ENCODE measurements at places on chromosomes 5 and 9.

GRCh38 chr5:41517909-41518308 lies 7.5 kb upstream of the PLCXD3 start:
- no peak for DNase-seq

DNA sequence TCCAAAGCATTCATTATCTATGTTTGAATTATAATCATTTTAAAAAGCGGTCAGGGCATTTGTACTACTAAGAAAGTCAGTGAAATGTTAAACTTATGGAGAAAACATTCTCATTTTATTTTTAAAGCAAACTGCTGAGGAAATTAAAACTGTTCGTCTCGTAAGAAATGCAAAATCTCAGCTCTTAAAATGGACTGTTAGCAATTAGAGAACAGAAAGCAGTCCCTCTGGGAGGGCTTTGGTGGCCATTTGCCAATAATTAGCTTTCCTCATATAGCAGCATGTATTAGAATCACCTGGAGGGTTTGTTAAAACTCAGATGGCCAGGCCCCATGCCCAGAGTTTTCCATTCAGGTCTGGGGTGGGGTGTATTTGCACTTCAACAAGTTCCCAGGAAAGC lies 120.7 kb upstream of the RASEF start:
- DNase-seq = no peak

DNA sequence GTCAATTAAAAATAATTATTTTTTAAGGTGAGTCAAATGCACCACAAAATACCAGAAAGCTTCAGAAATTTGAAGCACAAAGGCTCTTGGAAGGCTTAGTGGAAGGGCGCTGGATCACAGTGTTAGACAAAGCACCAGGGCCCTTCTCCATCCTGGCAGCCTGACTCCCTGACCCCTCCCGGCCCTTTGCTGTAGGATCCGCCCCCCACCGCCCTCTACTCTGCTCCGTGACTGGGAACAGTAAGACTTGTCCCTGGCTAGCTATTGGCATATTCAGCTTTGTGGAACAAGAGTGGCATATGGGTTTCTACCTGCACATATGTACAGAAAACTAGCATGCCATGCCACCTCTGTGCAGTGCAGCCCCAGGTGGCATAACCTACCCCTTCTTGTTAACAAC lies 222.1 kb downstream of the SYK start:
- DNase-seq = no peak

DNA sequence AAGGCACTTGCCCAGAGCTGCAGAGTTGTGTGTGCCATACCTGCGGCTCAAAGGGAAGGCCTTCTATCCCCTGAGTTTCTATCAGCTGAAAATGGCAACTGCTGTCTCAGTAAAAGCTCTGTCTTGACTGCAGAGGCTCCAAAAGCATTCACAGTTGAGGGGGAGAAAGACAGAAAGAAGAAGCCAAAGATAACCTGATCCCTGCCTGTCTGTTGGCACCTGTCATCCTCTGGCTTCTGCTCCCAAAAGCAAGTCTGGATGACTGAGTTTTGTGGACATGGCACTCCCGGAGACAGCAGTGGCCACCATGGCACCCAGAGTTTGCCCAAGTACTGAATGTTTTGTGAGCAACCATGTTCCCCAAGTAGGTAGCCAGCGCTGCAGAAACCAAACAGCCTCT lies 176.6 kb downstream of the NR3C1 start:
- no peak for DNase-seq

DNA sequence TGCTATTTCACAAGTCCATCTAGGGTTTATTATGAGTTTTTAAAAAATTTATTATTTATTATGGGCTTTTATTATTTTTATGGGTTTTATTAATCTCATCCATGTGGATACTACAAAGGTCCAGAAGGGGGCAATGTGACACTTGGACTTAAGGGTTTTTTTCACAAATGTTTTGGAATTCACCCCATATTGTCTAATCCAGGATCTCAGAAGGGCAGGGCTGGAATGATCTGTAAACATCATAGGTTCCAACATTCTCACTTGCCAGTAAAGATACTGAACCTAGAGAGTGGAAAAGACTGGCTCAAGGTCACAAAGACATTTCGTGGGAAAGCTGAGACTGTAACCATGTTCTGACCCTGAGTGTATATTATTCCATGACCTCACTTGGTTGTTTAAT lies 35.6 kb downstream of the NIM1K start:
- DNase-seq = no peak

DNA sequence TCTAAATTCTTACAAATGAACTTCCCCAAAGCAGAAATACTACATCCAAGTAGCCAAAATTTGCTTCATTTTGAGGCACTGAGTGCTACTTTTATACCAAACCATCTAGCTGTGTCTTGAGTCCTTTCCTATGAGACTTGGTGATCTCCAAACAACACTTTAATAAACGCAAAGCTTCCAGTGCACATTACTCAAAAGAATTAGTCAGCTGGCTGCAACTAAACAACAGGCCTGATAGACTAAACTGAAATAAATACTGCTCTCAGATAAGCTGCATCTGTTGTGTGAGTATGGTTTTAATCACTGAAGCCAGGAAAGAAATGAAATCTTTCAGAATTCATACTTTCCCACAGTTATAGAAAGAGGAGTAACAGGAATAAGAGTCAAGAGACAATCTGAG lies 80.3 kb downstream of the VCAN start:
- DNase-seq = no peak

DNA sequence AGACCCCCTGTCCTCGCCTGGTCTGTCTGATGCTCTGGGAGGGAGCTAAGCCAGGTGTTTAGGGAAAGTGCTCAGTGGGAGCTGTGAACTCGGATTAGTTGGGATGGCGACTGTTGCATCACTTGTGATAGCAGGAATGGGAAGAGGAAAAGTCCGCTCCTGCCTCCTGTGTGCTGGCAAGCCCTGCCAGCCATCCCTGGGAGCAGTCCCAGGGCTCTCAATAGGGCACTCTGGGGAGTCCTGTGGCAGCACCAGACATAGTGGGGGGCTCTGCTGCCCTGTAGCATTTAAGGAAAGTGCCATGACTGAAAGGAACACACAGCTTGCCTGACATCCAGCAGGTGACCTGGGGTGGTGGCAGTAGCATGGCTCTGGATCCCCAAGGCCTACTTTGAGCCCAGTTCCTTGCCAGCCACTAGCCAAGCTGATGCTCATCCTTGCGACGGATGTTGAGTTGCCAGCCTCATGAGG lies 81.5 kb downstream of the AMBP start:
- no peak for DNase-seq

GRCh38 chr5:127587246-127587917 lies 61.5 kb upstream of the CTXN3 start:
- no peak for DNase-seq

DNA sequence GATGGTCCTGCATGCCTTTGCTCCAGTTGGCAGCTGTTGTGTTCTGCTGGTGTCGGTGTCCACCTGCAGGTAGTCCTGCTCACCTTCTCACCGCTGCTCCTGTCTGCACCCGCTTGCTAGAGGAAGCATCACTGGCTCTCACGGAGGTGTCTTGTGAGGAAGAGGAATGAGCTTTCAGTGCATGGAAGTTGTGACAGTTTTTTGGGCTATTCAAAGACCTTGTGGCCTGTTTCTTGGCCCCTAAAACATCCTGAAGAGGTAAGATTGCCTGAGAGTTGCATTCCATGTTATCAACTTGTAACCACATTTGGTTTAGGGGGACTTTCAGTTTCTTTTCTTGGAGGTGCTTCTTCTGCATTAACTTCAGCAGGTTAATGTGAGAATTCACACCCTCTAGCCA lies 85.6 kb downstream of the MACROH2A1 start:
- no peak for DNase-seq

- no peak for DNase-seq
Measured at GRCh38 chr5:80192507-80193241, 63.2 kb downstream of the SERINC5 start.

GRCh38 chr5:154528005-154528594 lies 50.1 kb upstream of the HAND1 start:
- DNase-seq = no peak

GRCh38 chr5:76294573-76294972 lies 108.5 kb upstream of the IQGAP2 start:
- no peak for DNase-seq

DNA sequence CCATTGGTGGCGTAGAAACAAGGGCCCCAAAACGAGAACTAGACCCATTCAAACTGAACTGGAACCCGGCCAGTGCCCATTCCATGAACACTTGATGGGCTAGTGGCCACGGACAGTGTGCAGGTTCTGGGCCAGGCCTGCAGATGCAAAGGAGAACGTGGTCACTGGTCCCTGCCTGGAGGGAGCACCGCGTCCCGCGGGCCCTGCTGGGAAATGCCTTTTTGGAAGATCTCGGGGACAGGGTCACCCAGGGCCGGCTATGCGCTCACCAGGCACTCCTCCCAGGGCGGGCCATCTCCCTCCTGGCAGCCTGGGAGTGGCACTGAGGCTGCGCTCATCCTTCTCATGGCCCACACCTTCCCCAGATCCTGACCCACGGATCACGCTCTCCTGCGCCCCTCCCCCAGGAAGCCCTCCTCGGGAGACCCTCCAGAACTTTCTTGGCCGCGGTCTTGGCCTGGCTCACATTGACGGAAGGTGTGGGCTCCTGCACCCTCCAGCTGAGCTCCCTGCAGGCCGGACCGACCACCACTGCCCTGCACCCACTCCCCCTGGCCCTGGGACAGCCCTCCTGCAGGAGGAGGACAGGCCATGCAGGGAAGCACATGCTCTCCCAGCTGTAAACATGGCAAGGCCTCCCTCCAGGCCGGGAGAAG lies 2.8 kb upstream of the DIPK1B start:
- DNase-seq = no peak

DNA sequence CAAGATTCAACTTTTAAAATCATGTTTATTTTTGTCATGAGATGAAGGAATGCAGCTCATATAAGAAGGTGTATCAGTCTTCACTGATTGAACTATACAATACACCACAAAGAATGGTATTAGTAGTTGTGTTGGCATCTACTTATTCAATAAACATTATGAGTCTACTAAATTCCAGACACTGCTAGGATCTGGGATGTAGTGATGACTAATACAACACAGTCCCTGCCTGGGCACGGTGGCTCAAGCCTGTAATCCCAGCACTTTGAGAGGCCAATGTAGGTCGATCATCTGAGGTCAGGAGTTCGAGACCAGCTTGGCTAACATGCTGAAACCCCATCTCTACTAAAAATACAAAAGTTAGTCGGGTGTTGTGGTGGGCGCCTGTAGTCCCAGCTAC lies 171.4 kb upstream of the NFIB start:
- DNase-seq = no peak

DNA sequence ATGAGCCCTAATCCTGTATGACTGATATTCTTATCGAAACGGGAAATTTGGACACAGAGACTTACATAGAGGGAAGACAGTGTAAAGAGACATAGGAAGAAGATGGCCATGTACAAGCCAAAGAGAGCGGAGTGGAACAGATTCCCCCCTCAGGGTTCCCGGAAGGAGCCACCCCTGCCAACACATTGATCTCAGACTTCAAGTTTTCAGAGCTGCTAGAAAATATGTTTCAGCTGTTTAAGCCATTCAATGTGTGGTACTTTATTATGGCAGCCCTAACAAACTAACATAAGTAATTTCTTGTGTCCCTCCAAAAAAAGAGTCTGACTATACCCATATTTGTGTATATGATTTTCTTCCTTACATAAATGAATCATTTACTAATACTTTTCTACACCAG lies 128.0 kb upstream of the STC2 start:
- DNase-seq = no peak

- DNase-seq = peak; percentile 15
Measured at GRCh38 chr5:120532835-120533234, 68.7 kb downstream of the PRR16 start.

DNA sequence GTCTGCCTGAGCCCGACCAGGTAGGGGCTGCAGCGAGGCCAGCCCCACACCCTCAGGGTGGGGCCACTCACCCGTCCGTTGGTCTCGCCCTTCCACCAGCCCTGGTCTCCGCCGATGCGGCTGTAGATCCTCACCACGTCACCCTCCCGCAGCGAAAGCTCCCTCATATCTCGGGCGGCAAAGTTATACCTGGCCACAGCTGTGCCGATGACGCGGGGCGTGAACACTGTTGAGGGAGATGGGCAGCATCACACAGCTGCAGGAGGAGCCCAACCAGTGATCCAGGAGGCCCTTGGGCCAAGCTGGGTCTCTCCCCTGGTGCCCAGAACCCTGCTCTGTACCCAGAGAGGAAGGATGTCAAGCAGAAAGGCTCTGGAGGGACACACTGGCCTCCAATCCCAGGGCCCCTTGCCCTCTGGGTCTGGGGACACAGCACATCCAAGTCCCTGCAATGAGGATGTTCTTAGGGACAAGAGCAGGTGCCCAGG lies 30.3 kb upstream of the SARDH start:
- DNase-seq = no peak

- DNase-seq = peak; percentile 26
Measured at GRCh38 chr9:96450613-96451528, 902 bp downstream of the HABP4 start.

GRCh38 chr5:128913551-128913950 lies 51.7 kb upstream of the SLC27A6 start:
- no peak for DNase-seq

- DNase-seq = no peak
Measured at GRCh38 chr5:137234973-137235943, 263.9 kb downstream of the SPOCK1 start.

DNA sequence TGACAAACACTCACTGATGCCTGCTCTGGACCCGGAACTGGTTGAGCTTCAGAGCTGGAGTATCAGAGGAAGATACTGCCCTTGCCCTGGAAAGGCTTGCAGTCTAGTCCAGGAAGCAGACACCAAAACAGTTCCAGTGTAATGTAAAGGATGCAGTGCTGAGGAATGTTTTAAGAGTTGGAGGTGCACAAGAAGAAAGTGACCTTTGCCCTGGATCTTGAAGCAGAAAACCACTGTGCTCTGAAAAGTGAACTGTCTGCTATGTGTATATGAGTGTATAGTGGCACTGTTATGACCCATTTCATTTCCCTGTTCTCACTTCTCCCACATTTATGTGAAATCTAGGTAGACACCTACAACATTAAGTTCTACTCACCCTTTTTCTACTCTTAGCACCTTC lies 2.1 kb downstream of the ZNF346 start:
- DNase-seq = no peak

GRCh38 chr9:87007711-87008366 lies 60.5 kb upstream of the GAS1 start:
- no peak for DNase-seq

- DNase-seq = no peak
Measured at GRCh38 chr5:160492565-160492964, 70.9 kb downstream of the PTTG1 start.

DNA sequence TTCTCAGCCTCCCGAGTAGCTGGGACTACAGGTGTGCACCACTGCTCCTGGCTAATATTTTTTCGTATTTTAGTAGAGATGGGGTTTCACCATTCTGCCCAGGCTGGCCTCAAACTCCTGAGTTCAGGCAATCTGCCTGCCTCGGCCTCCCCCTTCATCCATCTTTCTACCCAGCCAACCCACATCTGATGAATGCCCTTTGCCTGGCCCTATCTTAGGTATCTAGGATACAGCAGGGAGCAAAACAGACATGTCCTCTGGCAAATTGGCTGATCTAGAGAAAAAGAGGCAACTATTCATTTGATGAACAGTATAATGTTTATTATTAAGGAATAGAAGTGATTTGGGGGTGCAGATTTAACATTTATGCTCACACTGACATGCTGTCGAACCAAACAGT lies 123.0 kb downstream of the TRIO start:
- DNase-seq = no peak
